ENCODE measurements at places on chromosomes 11 and 22. TPM values are rescaled to one million over a fixed set of nuclear protein-coding genes. Genes with fewer than 3 reads are reported as not detected.

- DNase-seq: peak; percentile 36
Observed at GRCh38 chr11:2744166-2744565, 44.4 kb upstream of the KCNQ1OT1 start.

DNA sequence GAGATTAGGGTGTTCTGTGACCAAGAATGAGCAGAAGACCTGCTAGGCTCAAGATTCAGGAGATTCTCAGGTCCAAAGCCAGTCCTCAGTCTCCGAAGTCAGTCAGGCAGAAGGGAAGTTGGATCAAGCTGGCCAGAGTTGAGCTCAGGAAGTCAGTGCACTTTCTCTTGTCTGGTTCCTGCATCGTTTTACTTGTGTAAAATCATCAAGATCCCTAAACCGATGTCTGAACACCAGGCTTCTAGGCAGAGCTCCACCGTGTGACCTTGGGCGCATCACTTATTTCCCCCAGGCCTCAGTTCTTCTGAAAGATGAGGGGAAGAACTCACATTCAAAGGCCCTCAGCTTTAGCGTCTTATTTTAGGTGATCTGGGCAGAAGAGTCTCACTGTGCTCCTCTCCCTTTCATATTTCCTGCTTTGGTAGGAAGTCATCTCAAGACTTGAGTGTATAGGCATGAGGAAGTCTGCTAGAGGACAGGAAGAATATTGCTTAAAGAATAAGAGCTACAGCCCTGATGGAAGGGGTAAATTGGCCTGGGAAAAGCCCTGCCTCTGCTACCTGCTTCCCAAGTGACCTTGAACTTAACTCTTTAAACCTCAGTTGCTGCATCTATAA lies 20.2 kb downstream of the NF2 start:
- no peak for DNase-seq

TRPM5 gene
- polyA plus RNA-seq: 0.08 TPM

SLC25A45 gene
- 1.8 TPM for polyA plus RNA-seq
